Activated CD4-positive, alpha-beta memory T cell treated with anti-CD3 and anti-CD28 coated beads for 36 hours (primary cell): ENCODE measurements at places on chromosomes 16 and 17. TPM values are rescaled to one million over a fixed set of nuclear protein-coding genes. Genes with fewer than 3 reads are reported as not detected.

DNA sequence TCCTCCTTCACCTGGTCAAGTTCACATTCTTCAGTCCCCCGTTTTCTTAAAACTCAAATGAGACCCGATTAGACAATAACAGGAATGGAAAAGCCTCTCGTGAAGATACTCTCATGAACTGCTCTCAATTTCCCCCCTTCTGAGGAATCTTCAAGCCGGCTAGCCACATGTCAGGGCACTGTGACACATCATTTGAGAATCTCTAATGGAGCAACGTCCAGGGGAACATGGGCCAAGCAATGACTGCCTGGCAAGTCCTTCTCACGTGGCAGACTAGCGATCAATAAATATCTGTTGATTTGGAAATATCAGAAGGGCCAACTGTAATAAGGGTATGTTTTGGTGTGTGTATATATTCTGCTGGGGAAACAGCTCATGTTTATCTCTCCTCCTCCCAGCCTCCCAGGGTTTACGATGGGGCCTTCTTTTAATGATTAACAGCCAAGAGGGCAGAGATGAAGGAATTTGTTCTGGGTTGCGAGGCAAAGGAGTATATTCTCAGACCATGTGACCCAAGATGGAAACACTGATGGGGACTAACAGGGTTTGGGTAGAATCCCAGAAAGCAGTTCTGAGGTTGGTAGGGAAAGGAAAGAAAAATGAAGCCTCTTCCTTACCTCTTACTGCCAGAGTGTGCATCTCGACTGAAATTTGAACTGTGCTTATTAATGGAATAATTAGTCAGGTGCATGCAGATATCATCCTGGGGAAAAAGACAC, 21.4 kb downstream of the TTLL6 start:
- H3K4me3 ChIP-seq: no peak overlapping the region
- H3K27me3 ChIP-seq: peaks cover 36% of the 10 kb centered on the region
- no peak overlapping the region for H3K27ac ChIP-seq
- DNase-seq: no peak

DNA sequence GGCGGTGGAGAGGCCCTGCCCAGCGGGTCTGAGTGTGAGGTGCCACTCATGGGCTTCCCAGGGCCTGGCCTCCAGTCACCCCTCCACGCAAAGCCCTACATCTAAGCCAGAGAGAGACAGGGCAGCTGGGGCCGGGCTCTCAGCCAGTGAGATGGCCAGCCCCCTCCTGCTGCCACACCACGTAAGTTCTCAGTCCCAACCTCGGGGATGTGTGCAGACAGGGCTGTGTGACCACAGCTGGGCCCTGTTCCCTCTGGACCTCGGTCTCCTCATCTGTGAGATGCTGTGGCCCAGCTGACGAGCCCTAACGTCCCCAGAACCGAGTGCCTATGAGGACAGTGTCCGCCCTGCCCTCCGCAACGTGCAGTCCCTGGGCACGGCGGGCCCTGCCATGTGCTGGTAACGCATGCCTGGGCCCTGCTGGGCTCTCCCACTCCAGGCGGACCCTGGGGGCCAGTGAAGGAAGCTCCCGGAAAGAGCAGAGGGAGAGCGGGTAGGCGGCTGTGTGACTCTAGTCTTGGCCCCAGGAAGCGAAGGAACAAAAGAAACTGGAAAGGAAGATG, 11.2 kb downstream of the VASN start:
- H3K36me3 ChIP-seq: peaks cover 2% of the 10 kb centered on the region
- H3K4me1 ChIP-seq: peaks cover 2% of the 10 kb centered on the region
- H3K27ac ChIP-seq: no peak overlapping the region
- no peak for DNase-seq
- H3K4me3 ChIP-seq: no peak overlapping the region

Gene GAS2L2
- total RNA-seq: not detected

Gene CLDN7
- 1.5 TPM for total RNA-seq

Gene SHCBP1
- 50.5 TPM for total RNA-seq

Gene RAP1GAP2
- 2.3 TPM for total RNA-seq

DNA sequence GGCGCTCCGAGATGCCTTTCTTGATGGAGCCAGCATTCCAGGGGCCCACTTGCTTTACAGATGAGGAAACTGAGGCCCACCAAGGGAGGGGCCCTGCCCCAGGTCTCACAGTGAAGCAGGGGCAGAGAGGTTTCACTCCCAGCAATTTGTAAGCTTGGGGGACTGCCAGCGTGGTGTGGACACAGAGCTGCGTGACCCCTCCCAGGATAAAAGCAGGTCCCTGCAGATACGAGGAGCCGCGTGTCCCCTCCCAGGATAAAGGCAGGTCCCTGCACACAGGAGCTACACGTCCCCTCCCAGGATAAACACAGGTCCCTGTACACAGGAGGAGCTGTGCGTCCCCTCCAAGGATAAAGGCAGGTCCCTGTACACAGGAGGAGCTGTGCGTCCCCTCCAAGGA, 11.7 kb downstream of the JPH3 start:
- no peak overlapping the region for H3K27ac ChIP-seq
- no peaks in the 10 kb centered on the region for H3K36me3 ChIP-seq
- no peaks in the 10 kb centered on the region for H3K4me1 ChIP-seq
- no peak for DNase-seq
- H3K27me3 ChIP-seq: peaks cover 2% of the 10 kb centered on the region
- H3K4me3 ChIP-seq: no peak overlapping the region

Gene KRTAP17-1
- not detected for total RNA-seq
